ENCODE measurements at places on chromosomes 1 and 21. TPM values are rescaled to one million over a fixed set of nuclear protein-coding genes. Genes with fewer than 3 reads are reported as not detected.

Gene PLEKHG5
- 0.77 TPM for total RNA-seq

Gene FAM229A
- 1.1 TPM for total RNA-seq

Gene CNR2
- total RNA-seq: not detected

Gene EXTL2
- total RNA-seq: 40.7 TPM

Gene PTGER3
- under 0.01 TPM for total RNA-seq

Gene LRRC38
- total RNA-seq: not detected

Gene TNFRSF8
- total RNA-seq: not detected

Gene NOTCH2
- total RNA-seq: 45.1 TPM

Gene RNF186
- total RNA-seq: not detected

Gene KCNJ9
- total RNA-seq: not detected

Data from melanocyte of skin (primary cell).